ENCODE measurements at places on chromosomes 6 and 20.

DNA sequence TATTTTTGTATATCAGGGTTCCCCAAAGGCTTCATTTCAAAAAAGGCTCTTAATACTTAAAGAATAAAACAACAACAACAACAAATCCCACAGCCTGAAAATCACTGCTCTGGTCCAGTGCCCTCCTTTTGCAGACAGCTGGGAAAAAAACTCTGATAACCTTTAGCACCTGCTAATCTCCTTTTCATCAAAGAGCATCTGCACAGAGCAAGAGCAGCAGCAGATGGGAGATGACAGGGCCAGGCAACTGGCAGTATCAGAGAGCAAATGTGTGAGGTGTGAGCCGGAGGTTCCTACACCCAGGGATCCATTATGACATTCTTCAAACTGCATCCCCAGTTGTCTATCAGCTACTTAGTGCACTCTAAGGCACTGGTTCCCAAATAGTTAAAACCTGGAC is 25.7 kb downstream of the TTI1 start:
- no peak for DNase-seq

DNA sequence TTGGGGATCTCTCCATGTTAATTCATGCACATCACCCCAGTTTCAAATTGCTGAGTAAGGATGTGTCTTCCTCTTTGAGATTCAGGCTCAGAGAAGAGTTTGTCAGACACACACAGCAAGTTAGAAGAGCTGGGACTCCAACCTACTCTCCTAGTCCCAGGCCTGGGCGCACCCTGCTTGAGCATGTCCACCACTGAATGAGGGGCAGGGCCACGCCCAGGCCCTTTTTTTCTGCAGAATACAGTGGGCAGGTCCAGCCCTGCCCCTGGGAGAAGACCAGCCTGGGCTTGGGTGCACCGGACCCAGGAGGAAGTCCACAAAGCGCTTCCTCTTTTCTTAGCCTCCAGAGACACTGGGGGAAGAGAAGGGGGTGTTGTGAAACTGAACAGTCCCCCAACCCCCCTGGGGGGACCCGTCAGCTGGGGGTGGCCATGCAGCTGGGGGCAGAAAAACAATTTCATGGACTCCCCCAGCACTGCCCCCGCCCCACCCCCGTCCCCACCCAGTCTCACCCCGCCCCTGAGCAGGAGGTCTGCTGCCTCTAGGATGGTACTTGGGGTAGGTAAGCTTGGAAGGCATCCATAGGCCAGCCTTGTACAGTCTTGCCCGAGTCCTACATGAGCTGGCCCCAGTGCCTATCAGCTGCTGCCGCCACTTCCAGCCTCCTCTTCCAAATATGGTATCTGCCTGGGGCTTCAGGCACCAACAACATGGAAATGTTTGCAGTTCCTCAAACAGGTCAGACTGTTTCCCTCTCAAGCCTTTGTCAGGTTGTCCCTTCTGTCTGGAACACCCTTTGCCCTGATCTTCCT is 11.7 kb upstream of the HCK start:
- DNase-seq: no peak

DNA sequence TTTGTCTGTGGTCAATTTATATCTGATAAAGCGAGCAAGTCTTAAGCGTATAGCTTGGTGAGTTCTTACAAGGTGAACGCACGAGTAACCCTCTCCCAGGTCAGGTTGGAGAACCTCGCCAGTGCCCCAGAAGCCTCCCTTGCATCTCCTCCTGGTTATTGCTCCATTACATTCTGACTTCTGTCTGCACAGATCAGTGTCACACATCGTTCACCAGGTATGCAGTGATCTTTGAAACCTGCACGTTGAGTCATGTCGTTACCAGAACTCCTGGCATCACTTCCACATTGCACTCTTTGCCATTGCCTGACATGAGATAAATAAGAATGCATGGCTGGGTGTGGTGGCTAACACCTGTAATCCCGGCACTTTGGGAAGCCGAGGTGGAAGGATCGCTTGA is 44.2 kb downstream of the AKAP12 start:
- DNase-seq: no peak

DNA sequence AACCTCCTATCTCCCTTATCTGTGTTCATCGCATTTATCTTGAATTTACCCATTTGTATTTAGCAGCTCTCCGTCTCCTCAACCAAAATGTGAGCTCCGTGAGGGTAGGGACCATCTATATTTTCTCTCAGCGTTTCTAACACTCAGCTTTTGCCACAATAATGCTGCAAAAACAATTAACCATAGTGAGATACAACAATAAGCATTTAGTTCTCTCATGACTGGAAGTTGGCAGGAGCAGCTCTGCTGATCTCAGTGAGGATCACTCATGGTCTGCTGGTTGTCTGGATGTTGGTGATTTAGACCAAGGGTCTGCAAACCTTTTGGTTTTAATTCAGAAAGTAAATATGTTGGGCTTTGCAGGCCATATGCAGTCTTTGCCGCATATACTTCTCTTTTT is 394.8 kb upstream of the RNF217 start:
- no peak for DNase-seq

- no peak for DNase-seq
These were observed 144.7 kb downstream of the TASP1 start for GRCh38 chr20:13494019-13494418.

DNA sequence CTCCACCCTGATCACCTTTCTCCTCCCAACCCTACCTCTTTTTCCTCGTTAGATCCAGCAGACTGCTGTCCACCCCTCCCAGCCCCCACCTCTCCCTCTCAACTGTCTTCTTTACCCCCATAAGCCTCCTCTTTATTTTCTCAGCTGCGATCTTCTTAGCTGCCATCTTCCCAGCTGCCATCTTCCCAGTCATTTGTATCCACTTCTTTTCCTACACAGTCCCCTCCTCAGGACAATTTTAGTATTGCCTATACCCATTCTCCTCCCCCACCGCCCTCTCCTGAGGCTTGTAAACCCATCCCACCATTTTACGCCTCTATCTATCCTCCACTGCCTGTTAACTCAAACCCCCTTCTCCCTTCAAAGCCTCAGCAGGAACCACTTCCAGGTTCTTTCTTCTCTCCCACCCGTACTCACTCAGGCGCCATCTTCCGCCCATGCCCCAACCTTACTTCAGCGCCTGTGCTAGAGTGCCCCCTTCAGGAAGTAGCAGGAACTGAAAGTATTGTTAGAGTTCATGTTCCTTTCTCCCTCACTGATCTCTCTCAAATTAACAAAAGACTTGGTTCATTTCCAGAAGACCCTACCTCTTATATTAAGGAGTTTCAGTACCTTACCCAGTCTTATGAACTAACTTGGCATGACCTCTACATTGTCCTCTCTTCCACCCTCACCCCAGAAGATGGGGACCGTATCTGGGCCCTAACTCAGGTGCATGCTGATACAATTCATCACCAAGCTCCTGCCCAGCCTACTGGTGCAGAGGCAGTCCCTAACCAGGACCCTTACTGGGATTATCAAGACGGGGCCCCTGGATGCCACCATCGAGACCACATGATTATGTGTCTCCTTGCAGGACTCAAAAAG is 236.0 kb downstream of the ADGRG6 start:
- no peak for DNase-seq
